GOT3 (cell line): ENCODE measurements at places on chromosomes 6 and 20.

DNA sequence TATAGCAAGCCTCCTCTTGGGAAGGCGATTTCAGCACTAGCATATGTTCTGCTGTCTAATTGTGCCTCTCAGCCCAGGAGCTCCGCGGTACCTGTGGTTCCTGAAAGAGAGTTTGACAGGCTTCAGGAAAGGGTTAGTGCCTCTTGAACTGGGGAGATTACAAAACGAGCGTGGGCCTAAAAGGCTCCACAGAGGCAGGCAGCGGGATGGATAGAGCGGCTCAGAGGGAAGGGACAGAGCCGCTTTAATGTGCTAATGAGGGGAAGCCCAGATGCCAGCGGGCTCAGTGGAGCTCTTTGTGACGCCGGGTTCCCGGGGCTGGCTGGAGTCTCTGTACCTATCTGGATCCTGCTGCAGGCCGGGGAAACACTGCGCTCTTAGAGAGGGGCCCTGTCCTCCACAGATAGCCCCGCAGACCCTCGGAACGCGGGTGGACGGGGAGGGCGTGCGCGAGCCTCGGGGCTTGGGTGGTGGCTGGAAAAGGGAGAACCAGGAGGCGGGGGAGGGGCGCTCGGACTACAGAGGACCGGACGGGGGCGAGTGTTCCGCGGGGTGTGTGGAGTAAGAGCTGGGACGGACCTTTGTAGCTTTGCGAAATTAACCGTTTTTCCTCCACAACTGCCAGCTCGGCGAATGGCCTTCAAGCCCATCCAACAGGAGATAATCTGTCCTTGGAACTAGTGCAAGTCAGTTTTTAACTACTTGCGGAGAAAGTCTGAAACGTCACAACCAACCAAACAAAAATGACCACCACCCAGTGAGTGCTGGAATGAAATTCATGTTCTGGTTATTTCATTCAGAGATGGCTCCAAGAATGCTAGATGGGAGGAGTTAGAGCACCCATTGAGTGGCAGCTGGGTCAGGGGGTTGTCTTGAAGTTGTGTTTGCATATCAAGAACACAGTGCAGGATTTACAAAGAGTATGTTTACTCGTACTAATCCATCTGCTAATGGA, 13.0 kb downstream of the SLC35F1 start:
- no peak for DNase-seq

DNA sequence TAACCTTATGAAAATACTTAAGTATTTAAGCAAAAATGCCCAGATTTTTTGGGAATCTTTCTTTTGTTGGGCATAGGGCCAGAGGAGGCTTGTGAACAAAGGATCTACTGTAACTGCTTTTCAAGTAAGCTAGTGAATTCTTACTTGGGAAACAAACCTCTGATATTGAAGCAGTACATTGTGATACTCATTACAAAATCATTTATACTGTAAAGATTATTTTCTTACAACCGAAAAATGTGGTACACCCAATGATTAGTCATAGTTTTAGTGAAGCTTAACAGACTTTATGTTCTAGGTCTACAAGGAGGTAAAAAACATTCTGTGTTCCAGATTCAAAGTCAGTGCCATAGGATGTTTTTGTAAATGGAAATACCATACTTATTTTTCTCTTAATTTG, 272.9 kb upstream of the KCNQ5 start:
- DNase-seq = no peak

GRCh38 chr6:53741034-53741823, 53.6 kb upstream of the LRRC1 start:
- no peak for DNase-seq

- DNase-seq = no peak
Measured at GRCh38 chr6:43061861-43062260, 2.4 kb downstream of the KLC4 start.
